ENCODE measurements at places on chromosomes 2 and 18. TPM values are rescaled to one million over a fixed set of nuclear protein-coding genes. Genes with fewer than 3 reads are reported as not detected.

DNA sequence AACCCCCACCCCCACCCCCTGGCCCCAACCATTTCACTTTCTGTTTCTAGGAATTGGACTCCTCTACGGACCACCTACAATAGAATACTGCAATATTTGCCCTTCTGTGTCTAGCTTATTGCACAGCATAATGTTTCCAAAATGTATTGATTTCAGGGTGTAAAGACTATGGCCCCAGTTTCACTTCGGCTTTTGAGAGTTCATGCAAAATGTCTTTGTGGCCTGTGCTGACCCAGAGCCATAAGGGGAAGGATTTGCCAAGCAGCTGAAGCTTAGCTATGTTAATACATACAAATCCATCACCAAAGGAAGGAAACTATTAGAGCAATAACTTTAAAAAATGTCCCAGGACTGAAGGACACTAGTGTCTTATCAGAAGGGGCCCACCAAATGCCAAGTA, 11.2 kb upstream of the ATP9B start:
- no peak for DNase-seq

DNA sequence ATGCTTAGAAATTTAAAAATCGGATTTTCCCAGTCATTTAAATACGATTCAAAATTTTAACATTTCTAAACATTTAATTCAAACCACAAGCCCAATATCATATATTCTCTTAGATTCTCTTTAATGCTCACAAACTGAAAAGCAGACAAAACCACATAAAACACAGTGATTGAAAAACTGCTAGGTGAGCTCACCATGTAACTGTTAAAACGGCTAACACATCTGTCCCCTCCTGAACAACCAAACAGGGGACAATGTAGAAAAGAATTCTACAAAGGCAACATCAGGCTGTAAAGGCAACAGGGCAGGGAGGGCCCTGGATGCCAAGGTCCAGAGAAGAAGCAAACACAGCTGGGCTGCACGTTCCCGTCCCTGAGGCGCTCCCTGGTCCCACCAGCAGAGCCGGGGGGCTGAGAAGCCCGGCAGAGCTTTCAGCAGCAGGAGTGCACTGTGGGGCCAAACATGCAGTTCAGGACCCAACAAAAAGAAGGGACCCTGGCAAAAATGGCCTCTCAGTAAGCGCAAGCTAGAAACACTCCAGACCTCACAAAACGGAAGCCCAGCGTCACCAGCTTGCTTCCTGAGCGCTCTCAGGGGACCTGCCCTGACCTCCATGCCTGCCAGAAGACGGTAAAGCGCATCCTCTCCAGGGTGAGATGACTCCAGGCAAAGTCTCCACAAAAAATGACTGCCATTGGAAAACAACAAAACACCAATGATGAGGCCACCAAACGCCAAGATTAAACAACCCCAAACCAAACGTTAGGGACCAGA, 40.5 kb downstream of the NDUFA10 start:
- no peak for DNase-seq

DNA sequence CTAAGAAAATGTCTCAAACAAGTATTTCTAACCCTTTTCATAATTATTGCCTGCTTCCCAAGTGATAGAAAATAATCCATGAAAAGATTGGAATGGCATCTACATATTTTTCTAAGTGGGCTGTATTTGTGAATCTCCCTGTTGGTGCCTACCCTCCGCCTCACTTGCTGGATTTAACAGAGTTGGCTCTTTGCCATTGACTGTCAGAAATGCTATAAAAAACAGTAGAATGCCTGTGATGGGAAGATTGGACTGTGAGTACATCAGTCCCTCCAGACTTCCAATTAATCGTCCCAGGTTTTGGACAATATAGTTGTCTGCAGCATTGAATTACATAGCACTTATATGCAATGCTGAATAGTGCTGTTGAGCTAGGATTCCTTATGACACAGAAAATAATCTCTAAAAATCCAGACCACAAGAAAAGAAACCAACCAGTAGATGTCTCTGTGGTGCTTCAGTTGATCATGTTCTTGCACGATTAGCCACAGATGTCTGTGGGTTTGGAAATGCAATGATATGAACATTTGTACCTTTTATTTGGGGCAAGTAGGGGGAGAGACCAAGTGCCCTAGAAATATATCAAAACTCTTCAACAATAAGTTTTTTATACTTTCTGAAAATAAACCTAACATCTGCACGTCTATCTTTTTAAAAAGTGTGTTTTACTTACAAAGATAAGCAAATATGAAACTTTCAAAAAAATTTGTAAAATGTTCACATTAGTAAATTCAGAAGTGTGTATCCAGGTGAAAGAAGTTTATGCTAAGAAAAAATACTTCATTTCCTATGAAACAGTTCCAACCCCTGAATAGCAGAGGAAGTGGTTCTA, 88.5 kb downstream of the DYNAP start:
- peak; percentile 82 for DNase-seq

Gene LYPD6
- 22.4 TPM for total RNA-seq

GRCh38 chr18:37559194-37559593, 6.4 kb downstream of the CELF4 start:
- DNase-seq, result no peak

Gene CHST9
- 3.4 TPM for total RNA-seq

Gene ZNF385B
- total RNA-seq, result 0.72 TPM

DNA sequence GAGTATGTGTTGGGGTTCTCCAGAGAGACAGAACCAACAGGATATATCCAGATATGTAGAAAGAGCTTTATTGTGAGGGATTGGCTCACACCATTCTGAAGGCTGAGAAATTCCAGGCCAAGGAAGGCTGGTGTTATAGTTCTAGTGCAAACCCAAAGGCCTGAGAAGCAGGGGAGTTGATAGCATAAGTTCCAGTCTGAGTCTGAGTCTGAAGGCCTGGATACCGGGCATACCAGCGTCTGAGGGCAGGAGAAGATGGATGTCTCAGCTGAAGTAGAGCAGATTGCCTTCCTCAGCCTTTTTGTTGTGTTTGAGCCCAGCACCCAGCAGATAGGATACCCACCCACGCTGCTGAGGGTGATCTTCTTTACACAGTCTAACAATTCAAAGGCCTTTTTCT, 211.7 kb upstream of the RASGRP3 start:
- no peak for DNase-seq

GRCh38 chr18:13376841-13377351, 158.3 kb downstream of the LDLRAD4 start:
- no peak for DNase-seq

DNA sequence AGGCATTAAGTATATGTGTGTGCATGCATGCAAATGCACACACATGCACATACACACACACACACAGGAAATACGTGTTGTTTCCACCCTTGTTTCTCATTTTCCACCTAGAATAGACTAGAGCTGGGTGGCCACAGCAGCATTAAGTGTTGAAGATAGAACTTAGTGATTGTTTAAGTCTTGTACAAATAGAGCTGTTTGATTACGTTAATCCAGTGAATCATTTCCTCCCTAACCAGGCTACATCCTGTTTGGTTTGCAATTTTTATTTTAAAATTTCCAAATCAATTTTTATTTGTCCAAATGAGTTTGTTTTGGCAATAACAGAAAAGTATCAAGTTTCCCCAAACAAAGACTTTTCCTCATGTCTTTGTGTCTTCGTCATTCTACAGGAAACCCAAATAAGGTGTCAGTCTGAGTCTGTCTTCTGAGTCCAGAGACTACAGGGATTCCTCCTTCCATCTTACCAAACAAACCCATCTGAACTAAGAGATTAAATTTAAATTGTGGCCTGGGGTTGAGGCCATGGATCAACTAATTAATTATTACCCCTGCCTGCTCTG, 74.6 kb upstream of the GALNT5 start:
- DNase-seq, result peak; percentile 4

- no peak for DNase-seq
Observed at GRCh38 chr2:109138449-109138848, 9.4 kb downstream of the SH3RF3 start.

DNA sequence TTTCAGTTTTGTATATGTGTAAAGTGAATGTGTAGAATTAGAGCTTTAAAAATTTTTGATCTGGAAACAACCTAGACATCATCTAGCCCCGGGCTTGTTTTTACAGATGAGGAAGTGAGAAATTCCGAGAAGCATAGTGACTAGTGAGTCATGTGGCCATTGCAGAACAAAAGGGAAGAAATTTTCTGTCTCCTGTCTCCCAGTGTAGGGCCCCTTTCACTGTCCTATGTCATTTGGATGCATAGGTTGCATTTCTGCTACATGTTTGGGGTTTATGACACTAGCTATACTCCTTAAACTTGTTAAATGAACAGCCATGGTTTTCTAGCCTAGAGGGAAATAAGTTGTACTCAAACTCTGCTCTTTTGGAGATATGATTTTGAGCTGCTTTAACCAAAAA, 84.6 kb downstream of the PLCL1 start:
- DNase-seq, result peak; percentile 38

Gene MYO7B
- total RNA-seq, result not detected

- DNase-seq, result no peak
Observed at GRCh38 chr2:196962325-196962724, 35.8 kb upstream of the PGAP1 start.

- DNase-seq, result no peak
Observed at GRCh38 chr2:31161637-31162036, 23.4 kb upstream of the GALNT14 start.

DNA sequence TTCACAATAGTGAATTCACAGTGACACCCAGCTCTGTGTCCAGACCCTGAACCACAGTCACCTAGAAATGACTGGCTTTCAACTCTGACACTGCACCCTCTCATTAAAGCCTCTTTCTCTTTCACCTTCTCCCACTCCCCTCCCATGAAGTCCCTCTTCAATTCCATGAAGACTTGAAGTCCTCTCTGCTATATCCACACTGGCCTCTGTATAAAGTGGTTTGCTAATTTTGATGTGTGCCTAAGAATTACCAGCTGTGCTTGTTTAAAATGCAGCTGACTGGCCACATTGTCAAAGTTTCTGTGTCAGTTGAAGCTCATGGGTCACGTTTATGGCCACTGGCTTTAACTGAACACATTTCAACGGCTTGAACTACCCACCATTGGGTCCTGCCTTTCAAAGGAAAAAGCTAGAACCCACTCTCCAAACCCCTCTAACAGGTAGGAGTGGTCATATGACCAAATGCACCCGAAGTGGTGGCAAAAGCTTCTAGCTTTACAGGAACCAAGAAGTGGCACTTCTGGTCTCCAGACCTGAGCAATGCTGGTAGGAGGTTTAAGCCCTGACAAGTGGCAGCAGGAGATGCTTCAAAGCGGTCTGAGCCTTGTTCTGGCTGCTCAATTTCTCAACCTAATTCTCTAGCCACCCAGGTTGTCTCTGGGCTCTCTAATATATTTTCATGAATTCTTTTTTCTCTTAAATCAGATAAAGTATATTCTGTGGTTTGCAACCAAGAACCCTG, 34.2 kb downstream of the B4GALT6 start:
- DNase-seq, result no peak

- peak; percentile 85 for DNase-seq
Observed at GRCh38 chr2:240371129-240372000, 64.1 kb upstream of the GPC1 start.

Gene ALMS1
- 36.4 TPM for total RNA-seq

DNA sequence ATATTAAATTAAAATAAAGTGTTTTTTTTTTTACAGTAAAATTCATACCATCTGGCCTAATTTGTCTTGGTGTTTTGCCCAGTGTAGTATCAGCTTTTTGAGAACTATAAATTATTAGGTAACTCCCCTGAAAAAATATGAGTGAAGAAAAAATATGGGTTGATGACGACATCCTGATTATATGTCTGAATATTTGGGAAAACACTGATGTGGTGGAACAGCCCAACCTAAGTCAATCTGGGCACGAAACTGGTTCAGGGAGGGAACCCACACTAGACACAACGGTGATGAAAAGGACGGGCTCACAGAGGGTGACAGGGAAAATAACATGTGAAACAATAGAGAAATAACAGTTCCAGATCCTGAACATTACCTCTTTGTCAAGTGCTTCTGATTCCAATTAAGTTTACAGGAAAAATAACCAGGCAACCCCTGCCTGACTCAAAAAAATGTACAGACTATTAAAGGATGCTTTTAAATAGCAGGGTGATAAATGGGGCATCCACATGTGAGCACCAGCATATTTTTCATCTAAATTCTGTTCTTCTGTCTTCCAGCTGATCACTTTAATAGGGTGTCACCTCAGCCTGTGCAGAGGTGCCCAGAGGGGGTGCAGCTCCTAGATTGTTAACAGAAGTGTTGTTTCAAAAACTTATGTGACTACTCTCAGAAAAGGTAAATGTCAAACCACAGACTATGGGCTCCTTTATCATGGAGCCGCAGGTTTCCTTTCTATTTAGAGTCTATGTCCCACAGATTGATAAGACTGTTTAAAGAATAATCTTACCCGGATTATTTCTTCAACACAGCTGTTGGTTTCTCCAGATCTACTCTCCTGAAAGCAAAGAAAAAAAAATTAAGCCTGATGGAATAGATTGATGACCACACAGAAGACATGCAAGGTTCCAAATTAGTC, 305.4 kb downstream of the AFF3 start:
- DNase-seq, result no peak

Gene AQP12B
- 0.96 TPM for total RNA-seq

Gene EVA1A
- total RNA-seq, result 14.4 TPM

DNA sequence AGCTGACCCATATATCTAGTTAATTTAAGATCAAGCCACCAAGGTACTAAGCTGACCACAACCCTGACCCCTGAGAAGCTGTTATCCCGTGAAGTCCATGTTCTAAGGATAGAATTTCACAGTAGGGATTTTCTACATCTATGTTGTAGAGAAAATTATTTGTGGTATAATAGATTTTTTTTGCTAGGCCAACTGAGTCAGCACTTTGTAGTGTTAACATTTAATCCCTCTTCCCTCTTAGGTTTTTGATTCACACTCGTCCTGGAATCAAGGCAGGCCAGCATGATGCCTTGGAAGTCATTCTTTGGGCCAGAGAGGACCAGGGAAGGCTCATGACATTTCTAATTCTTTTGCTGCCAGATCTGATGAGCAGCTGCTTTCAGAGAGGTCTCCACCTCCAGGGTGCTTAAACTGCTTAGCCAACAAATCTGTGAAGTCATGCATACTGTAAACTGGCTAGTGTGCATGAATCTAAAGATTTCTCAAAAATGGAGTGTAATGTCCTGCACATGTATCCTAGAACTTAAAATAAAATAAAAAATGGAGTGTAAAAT, 102.5 kb downstream of the RBM43 start:
- peak; percentile 68 for DNase-seq

DNA sequence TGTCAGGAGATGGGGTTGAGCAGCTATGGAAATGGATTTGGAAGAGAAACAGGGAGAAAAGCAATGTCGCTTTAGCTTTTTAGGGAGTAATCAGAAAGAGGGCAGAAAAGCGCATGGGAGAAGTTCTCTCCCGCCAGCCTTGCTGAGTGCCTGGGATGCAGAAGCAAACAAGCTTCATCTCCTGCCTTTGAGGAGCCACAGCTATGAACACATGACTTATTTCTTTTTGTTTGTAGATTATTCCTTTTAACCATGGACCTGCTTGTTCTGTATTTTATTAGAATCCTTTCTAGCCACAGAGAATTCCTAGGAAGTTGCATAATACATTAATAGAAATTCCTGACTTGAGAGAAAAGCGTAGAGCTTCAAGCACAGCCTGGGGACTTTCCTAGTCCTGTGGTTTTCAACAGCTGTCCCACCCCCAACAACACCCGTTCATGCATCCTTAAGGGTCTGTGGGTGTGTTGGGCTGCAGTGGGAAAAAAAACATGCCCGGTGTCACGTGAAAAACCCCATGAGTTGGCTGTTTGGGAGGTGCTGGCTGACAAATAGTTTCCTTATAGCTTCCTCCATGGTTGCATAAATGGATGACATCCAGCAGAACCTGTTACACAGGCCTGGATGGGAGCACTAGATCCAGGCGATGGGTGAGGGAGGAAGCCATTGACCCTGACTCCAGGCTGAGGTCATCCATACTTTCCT, 14.9 kb downstream of the SLC9A4 start:
- DNase-seq, result peak; percentile 3

GRCh38 chr18:23578067-23578701, 8.1 kb downstream of the NPC1 start:
- DNase-seq, result no peak

Gene TUBB8B
- total RNA-seq, result not detected

- peak; percentile 84 for DNase-seq
Observed at GRCh38 chr18:6646801-6647200, 82.7 kb upstream of the ARHGAP28 start.
